Adrenal gland (tissue), 19 donors: ENCODE measurements at places on chromosomes 1 and 21. TPM values are rescaled to one million over a fixed set of nuclear protein-coding genes. Genes with fewer than 3 reads are reported as not detected.

- H3K27me3 ChIP-seq = no peaks in the 10 kb centered on the region
- no peak overlapping the region for H3K4me3 ChIP-seq
- H3K36me3 ChIP-seq = no peaks in the 10 kb centered on the region
- no peak for DNase-seq
- H3K4me1 ChIP-seq = no peaks in the 10 kb centered on the region
Observed at GRCh38 chr1:30461640-30462039, 261.7 kb downstream of the MATN1 start.

The S100A7A gene
- not detected for polyA plus RNA-seq

The ST6GALNAC5 gene
- 4.5 TPM for polyA plus RNA-seq

The ICOSLG gene
- 1.8 TPM for polyA plus RNA-seq

GRCh38 chr1:201561195-201561564, 22.3 kb downstream of the NAV1 start:
- DNase-seq = no peak
- H3K4me1 ChIP-seq = no peaks in the 10 kb centered on the region
- no peak overlapping the region for H3K4me3 ChIP-seq
- no peaks in the 10 kb centered on the region for H3K36me3 ChIP-seq

The FAM151A gene
- 0.24 TPM for polyA plus RNA-seq

The CAPZB gene
- 156 TPM for polyA plus RNA-seq

The CHD5 gene
- polyA plus RNA-seq = 1.8 TPM

- H3K27me3 ChIP-seq = no peaks in the 10 kb centered on the region
- no peak for DNase-seq
- H3K27ac ChIP-seq = no peak overlapping the region
- H3K4me1 ChIP-seq = no peaks in the 10 kb centered on the region
Observed at GRCh38 chr1:186165303-186165702, 209.8 kb downstream of the TPR start.

GRCh38 chr21:39472786-39473185, 21.0 kb downstream of the SH3BGR start:
- H3K4me1 ChIP-seq = no peaks in the 10 kb centered on the region
- DNase-seq = no peak
- H3K36me3 ChIP-seq = no peaks in the 10 kb centered on the region
- H3K27me3 ChIP-seq = no peaks in the 10 kb centered on the region
- no peak overlapping the region for H3K27ac ChIP-seq

- H3K4me3 ChIP-seq = no peak overlapping the region
- no peaks in the 10 kb centered on the region for H3K27me3 ChIP-seq
- H3K4me1 ChIP-seq = no peaks in the 10 kb centered on the region
- no peaks in the 10 kb centered on the region for H3K36me3 ChIP-seq
- DNase-seq = no peak
Observed at GRCh38 chr1:24570265-24571125, 14.6 kb downstream of the NCMAP start.

- H3K36me3 ChIP-seq = no peaks in the 10 kb centered on the region
- H3K4me1 ChIP-seq = no peaks in the 10 kb centered on the region
- H3K4me3 ChIP-seq = no peak overlapping the region
Observed at GRCh38 chr1:13832536-13832935, 132.5 kb downstream of the PRDM2 start.

The CHODL gene
- polyA plus RNA-seq = 0.40 TPM

DNA sequence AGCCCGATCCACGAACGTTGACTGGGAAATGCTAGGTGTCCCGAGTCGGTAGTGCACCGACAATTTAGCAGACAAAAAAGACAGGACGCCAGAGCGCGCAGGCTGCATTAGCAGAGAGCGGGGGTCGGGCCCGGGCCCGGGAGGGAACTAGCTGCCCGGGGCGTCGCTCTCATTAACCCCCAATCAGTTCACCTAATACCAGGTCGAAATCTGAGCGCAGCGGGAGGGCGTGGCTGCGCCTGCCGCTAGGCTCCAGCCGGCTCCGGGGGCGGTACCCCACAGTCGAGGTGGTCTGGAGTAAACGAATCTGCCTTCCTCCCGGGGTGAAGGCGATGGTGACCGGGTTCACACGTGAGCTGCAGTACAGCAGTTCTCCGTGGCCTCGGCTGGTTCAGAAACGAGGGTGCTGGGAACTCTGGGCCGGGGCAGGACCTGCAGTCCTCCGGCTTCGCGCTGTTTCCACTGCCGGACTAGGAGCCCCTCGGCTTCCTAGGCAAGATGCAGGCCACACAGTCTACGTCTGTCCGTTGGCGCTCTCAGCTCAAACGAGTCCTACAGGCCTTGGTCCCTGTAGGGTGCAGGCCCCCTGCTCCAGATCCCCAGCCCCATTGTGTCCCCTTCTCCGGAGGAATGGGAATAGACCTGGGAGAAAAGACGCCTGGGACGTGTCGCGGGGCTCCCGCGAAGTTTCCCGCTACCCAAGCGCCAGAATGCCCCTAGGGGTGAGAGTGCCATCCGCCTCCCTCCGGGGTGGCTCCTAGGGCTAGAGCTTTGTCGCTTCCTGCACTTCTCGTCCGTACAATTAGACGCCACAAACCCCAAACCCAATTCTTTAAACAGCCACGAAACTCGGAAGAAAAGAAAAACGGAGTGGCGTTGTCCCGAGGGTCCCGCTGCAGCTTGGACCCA, 2.0 kb downstream of the GFI1 start:
- H3K36me3 ChIP-seq = no peaks in the 10 kb centered on the region
- H3K27ac ChIP-seq = no peak overlapping the region
- H3K27me3 ChIP-seq = peaks cover 65% of the 10 kb centered on the region
- DNase-seq = no peak
- H3K4me1 ChIP-seq = peaks cover 44% of the 10 kb centered on the region
- H3K4me3 ChIP-seq = peak overlapping the region; percentile 62
